ENCODE measurements at places on chromosomes 11 and 22. TPM values are rescaled to one million over a fixed set of nuclear protein-coding genes. Genes with fewer than 3 reads are reported as not detected.

The ALDH3B1 gene
- total RNA-seq, result 42.7 TPM

The PHETA2 gene
- total RNA-seq, result 10.4 TPM

DNA sequence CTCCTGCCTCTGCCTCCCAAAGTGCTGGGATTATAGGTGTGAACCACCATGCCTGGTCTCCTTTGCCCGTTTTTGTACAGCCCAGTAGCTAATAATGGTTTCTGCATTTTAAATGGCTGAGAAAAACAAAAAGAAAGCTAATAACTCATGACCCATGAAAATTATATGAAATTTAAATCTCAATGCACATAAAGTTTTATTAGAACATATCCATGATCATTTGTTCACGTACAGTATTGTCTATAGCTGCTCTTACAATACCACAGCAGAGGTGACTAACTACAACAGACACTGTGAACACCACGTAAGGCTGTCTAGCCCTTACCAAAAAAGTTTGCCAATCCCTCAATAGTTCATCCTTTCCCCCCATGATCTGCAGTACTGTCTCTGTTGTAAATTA, 6.4 kb upstream of the PLAAT2 start:
- DNase-seq, result no peak

- DNase-seq, result no peak
Measured at GRCh38 chr11:116352881-116353280, 419.9 kb downstream of the BUD13 start.

DNA sequence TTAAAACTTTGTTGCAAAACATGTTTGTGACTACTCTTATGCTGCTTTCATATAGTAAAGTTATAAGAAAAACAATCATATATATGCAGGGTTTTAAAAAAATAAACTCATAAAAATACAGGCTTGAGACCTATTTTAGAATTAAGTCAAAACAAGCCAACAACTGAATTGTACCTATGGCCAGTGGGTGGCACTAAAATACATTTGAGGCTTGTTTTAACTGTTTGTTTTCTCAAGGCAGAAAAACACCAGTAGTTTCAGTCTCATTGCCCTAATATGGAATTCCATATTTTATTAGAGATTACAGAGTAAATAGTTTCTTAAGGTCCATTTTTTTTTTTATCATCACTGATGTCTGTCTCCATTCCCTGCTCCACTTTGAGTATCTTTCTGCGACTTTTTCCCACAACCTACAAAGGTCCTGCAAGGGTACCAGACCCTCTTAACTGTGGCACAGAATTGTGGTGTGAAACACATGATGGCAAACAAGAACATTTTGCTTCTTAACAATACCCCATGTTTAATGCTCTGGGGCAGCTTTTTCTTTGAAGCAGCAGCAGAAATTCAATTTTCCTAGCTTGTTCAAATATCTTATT, 8.5 kb upstream of the CCDC89 start:
- no peak for DNase-seq

DNA sequence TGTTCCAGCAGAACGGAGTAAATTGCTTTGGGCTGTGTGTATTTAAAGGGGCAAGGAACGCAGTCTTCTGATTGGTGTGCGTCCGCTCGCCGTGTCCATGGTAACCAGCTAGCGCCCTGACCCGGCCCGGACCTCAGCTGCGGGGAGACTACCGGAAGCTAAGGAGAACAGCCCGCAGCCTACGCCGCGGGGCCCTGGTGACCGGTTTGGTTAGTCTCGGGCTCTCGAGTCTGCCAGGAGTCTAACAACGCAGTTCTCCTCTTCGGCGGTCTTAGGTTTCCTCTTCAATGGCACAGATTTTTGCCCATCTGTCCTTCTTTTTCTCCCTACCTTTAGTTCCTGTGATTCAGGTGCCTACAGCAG, 3.5 kb upstream of the OR56A3 start:
- DNase-seq, result no peak

- no peak for DNase-seq
Measured at GRCh38 chr11:119134389-119134978, 13.1 kb downstream of the HINFP start.

DNA sequence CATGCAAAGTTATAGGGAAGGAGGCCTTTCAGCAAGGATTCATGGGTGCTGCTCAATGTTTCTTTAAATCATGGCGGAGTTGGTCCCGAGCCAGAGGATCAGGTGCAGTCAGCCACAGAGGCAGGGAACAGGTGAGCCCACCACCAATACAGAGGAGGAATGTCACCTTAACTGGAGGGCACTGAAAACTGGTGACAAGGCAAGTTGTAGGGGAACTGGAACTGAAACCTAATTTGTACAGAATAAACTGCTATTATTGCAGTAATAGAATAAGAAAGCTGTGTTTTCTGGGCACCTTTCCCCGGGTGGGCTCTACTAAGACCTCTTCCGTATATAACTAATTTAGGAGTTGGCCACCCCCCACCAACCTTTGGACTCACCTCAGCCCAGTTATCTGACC, 296.0 kb upstream of the NARS2 start:
- no peak for DNase-seq

DNA sequence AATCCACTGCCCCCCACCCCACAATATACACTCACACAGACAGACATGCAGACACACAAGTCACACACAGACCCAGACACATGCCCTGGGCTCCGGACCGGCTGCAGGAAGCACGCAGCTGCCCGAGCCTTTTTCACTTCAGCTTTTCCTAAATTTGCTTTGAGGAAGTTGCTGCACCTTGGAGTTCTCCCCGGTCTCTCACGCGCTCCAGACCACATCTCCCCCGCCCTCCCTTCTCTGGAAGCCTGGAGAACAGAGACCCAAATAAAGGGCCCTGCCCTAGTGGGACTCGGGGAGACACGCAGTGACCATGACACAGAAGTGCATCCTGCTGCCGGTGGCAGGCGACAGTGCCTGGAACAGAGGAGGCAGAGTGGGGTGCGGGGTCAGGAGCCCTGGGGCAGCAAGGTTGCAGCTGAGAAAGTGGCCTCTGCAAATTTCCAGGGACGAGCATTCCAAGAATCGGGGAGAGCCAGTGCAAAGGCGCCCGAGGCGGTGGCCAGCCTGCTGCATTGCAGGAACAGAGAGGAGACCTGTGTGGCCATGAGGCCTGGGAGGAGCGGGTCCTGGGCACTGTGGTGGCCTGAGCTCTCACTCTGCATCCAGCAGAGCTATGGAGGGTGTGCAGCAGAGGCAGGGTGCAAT, 19.1 kb downstream of the RPL3 start:
- DNase-seq, result no peak

DNA sequence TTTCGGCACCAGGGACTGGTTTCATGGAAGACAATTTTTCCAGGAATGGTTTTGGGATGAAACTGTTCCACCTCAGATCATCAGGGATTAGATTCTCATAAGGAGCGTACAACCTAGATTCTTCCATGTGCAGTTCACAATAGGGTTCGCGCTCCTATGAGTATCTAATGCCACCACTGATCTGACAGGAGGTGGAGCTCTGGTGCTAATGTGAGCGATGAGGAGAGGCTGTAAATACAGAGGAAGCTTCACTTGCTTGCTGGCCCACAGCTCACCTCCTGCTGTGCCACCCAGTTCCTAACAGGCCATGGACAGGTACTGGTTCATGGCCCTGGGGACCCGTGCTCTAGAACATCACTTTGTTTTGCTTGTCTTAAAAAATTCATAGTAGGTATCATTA, 41.8 kb upstream of the AMPD3 start:
- DNase-seq, result no peak

Measured in kidney (tissue), 22 donors.